Right ventricle myocardium inferior (tissue), 1 donor: ENCODE measurements at places on chromosomes 13 and 19. TPM values are rescaled to one million over a fixed set of nuclear protein-coding genes. Genes with fewer than 3 reads are reported as not detected.

- DNase-seq, result no peak
These were observed 5.5 kb downstream of the IRS2 start for GRCh38 chr13:109780845-109781383.

PGLYRP2 gene
- total RNA-seq, result not detected

GRCh38 chr13:94080527-94080926, 399.0 kb downstream of the DCT start:
- no peak for DNase-seq

- no peak for DNase-seq
These were observed 24.5 kb downstream of the DIAPH3 start for GRCh38 chr13:60139272-60139671.

KANK2 gene
- total RNA-seq, result 434 TPM

GRCh38 chr19:11152318-11153062, 3.1 kb downstream of the SPC24 start:
- peak; percentile 83 for DNase-seq

ZNF536 gene
- 2.2 TPM for total RNA-seq

- no peak for DNase-seq
These were observed 9.1 kb upstream of the LHFPL6 start for GRCh38 chr13:39612023-39612637.

- no peak for DNase-seq
These were observed 22.0 kb downstream of the CEACAM4 start for GRCh38 chr19:41604831-41605230.

UBE2S gene
- 31.2 TPM for total RNA-seq

- no peak for DNase-seq
These were observed 127.2 kb upstream of the GJB6 start for GRCh38 chr13:20359335-20359734.

SMIM44 gene
- total RNA-seq, result not detected

DNA sequence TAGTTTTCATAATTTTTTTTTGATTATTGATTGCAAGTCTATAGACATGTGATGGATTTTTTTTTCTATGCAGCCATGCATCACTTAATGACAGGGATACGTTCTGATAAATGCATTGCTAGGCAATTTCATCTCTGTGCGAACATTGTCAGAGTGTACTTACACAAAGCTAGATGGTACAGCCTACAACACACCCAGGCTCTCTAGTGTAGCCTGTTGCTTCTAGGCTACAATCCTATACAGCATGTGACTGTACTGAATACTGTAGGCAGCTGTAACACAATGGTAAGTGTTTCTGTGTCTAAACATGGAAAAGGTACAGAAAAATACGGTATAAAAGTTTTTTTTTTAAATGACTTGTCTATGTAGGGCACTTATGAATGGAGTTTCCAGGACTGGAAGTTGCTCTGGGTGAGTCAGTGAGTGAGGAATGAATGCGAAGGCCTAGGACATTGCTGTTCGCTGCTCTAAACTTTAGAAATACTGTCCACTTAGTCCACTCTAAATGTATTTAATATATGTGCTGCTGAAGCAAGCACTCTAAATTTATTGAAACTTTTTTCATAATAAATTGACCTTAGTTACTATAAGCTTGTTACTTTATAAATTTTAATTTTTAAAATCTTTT, 20.3 kb downstream of the SPATA13 start:
- DNase-seq, result no peak

DNA sequence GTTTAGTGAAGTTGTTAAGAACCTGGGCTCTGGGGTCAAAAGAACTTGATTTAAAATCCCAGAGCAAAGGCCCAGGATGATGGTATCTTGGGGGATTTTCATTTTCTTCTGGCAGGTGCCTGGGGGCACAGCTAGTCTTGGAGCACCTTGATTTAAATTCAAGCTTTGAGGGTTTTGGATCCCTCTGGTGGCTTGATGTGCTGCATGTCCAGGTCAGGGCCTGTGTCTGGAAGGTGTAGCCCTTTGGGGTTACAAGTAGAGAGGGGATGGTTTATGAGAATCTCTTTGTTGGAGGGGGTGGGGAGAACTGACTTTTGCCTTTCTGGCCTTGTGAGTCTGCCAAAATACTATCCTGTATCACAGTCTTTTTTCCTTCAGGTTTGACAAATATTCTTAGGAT, 55.8 kb downstream of the AKAP11 start:
- no peak for DNase-seq

GRCh38 chr13:45396533-45397095, 21.6 kb downstream of the SLC25A30 start:
- no peak for DNase-seq

MISP gene
- not detected for total RNA-seq

ZAR1L gene
- total RNA-seq, result not detected

- no peak for DNase-seq
These were observed 741.1 kb downstream of the DIAPH3 start for GRCh38 chr13:59422646-59423045.
